Activated T-helper 1 cell treated with Interleukin-2 at 50 U/mL for 16 hours (primary cell): ENCODE measurements at places on chromosomes 6 and 20.

DNA sequence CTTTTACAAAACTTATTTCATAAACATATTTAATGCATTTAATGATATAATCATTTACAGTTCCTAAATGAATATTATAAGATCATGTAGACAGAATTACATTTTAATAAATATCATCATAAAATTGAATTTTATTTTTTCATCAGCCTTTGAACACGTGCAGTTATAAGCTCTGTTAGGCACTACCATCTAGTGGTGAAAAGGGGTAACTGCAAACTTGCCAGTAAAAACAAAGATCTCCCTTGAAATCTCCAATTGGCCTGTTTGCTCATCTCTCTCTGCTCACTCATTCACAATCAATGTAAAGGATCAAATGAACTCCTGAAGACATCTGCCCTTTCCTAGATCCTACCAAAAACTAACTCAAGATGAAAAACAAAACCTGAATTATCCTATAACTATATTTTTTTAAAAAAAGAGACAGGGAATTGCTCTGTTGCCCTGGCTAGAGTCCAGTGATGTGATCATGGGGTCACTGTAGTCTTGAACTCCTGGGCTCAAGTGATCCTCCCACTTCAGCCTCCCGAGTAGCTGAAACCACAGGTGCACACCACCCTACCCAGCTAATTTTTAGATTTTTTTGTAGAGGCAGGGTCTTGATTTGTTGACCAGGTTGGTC, 31.7 kb downstream of the SAMHD1 start:
- DNase-seq = no peak

GRCh38 chr6:129489215-129489765, 220.7 kb downstream of the ARHGAP18 start:
- DNase-seq = no peak

- DNase-seq = peak; percentile 11
Observed at GRCh38 chr6:11353921-11354389, 121.5 kb upstream of the NEDD9 start.

DNA sequence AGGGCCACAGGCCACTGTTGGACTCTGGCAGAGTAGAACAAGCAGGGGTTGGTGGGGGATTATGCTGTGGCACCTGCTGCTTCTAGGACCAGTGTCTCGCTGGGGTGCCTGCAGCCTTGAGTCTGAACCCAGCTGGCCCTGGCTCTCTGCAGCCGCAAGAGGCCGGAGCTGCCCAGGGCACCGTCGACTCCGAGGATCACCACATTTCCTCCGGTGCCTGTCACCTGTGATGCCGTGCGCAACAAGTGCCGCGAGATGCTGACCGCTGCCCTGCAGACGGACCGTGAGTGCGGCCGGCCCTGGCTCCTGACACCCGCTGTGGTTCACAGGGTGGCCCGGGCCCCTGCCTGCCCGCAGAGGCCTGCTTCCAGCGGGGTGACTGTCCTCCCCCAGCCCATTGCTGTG, 6.2 kb downstream of the TCEA2 start:
- DNase-seq = no peak

GRCh38 chr6:75094614-75095200, 111.1 kb downstream of the COL12A1 start:
- DNase-seq = no peak

- DNase-seq = no peak
Observed at GRCh38 chr20:54070187-54070987, at the start of gene BCAS1. Gene BCAS1 (minus strand): TSS chr20:54070594. CDS start chr20:54058718, 11,876 bp downstream.

DNA sequence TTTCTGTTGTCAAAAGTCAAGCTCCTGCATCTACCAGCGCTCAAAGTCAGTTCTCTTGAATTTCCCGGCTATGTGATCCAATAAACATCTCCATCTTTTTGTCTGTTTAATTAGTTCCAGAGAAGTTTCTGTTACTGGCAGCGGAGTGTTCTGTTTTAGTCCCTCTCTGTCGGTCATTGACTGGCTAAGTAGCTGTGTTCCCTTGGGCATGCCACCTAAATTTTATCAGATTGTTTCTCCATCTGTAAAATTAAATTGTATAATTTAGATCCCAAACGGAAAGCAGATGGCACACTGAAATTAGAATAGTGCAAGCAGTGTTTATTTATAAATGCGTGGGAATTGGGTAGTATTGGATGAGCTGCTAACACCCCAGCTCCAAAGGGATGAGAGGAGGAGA, 29.7 kb upstream of the PRL start:
- no peak for DNase-seq

DNA sequence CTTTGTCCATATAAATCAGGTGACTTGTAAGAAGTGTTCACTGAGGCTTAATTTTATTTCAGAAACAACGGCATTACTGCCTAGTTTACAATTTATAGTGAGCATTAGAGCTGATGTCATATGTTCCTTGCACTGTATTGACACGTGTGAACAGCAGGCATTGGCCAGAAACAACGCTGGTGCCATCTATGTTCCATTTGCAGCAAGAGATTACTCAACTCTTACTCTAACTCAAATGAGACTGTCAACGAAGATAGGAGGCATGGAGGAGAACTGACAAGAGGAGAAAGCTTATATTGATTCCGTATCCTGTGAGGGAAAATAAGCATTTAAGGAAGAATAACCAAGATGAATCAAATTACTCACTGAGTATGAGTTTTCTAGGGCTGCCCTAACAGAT, 48.4 kb downstream of the MTFR2 start:
- DNase-seq = no peak

- no peak for DNase-seq
Observed at GRCh38 chr6:68756454-68757375, 121.6 kb downstream of the ADGRB3 start.

DNA sequence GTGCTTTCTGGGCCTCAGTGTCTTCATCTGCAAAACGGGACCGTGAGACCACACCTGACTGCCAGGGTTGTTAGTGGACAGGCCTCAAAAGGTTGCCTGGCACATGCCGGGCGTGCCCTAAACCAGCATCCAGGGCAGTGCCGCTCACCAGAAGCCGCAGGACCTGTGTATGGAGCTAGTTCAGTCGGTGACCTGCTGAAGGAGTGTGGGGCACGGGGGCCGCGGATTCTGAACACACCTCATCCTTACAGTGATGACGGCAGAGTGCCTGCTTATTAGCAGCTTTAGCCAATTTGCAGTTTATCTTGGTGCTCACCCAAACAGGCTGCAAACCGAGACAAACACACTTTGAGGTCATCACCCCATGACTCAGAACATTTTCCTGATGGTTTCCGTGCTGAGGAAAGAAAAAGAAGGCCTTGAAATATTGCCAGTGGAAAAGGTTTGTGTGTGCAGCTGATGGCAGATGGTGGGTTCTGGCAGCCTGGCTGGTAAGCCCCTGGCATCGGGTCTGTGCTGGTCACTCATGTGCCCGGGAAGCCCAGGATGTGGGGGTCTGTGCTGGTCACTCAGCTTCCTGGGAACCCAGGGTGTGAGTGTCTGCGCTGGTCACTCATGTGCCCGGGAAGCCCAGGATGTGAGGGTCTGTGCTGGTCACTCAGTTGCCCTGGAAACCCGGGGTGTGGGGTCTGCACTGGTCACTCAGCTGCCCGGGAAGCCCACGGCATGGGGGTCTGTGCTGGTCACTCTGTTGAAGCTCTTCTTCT, 153.8 kb downstream of the ERMARD start:
- no peak for DNase-seq

- DNase-seq = no peak
Observed at GRCh38 chr6:31701666-31702404, 1.3 kb downstream of the ABHD16A start.
